ENCODE measurements at places on chromosomes 3 and 15.

GRCh38 chr3:78610462-78611125, 1157.2 kb downstream of the ROBO1 start:
- no peak overlapping the region for H3K27ac ChIP-seq
- DNase-seq, result no peak
- no peaks in the 10 kb centered on the region for H3K36me3 ChIP-seq

DNA sequence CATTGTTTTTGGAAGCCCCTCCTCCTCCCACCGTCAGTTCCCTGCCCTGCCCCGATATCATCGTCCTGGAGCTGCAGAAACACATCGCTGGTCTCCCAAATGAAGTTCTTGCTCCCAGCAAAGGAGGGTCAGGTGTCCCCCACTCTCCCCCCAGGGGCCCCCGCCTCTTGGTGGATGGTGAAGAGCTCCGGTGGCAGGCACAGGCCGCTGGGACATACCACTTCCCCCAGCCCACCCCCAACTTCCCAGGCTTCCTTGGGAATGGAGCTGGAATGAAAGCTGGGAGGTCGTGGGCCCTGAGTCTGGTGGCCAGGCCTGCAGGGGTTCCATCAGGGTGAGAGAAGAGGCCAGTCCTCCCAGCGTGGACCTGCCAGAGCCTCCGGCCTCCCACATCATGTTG, 137.7 kb downstream of the CHSY1 start:
- no peak for DNase-seq
- no peaks in the 10 kb centered on the region for H3K4me1 ChIP-seq
- no peaks in the 10 kb centered on the region for H3K27me3 ChIP-seq
- H3K4me3 ChIP-seq, result no peak overlapping the region

- peaks cover 36% of the 10 kb centered on the region for H3K36me3 ChIP-seq
- DNase-seq, result no peak
- H3K27ac ChIP-seq, result no peak overlapping the region
- no peaks in the 10 kb centered on the region for H3K4me1 ChIP-seq
These were observed 27.0 kb upstream of the CSPG5 start for GRCh38 chr3:47605652-47606051.

GRCh38 chr3:112010636-112011035, 11.9 kb downstream of the TAGLN3 start:
- no peak for DNase-seq
- H3K27me3 ChIP-seq, result no peaks in the 10 kb centered on the region
- no peak overlapping the region for H3K27ac ChIP-seq
- H3K4me3 ChIP-seq, result no peak overlapping the region
- H3K36me3 ChIP-seq, result no peaks in the 10 kb centered on the region

- H3K36me3 ChIP-seq, result no peaks in the 10 kb centered on the region
- no peak overlapping the region for H3K4me3 ChIP-seq
- H3K27me3 ChIP-seq, result no peaks in the 10 kb centered on the region
- peak; percentile 59 for DNase-seq
These were observed 59.1 kb upstream of the NEDD4 start for GRCh38 chr15:56052395-56053045.

GRCh38 chr3:82157952-82158351, 396.5 kb upstream of the GBE1 start:
- no peak overlapping the region for H3K27ac ChIP-seq
- H3K4me1 ChIP-seq, result no peaks in the 10 kb centered on the region
- DNase-seq, result no peak
- H3K4me3 ChIP-seq, result no peak overlapping the region

DNA sequence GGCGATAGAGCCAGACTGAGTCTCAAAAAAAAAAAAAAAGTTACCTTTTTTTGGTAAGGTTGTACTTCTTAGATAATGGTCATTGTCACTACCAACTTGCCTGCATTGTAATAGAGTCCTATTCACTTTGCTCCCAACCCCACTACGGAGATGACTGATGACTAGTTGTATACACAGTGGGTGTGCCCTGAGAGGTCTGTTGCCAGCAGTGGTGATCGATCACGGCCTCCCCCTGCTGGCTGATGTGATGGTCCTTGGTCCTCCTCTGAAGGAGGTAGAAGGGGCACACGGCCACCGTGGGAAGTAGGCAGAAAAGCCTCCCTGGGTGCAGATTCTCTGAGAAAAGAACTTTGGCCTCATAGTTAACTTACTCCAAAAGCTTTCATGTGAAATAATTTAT, 10.7 kb downstream of the GCNT3 start:
- no peaks in the 10 kb centered on the region for H3K36me3 ChIP-seq
- H3K27ac ChIP-seq, result no peak overlapping the region
- no peaks in the 10 kb centered on the region for H3K27me3 ChIP-seq
- H3K4me1 ChIP-seq, result no peaks in the 10 kb centered on the region
- no peak for DNase-seq

DNA sequence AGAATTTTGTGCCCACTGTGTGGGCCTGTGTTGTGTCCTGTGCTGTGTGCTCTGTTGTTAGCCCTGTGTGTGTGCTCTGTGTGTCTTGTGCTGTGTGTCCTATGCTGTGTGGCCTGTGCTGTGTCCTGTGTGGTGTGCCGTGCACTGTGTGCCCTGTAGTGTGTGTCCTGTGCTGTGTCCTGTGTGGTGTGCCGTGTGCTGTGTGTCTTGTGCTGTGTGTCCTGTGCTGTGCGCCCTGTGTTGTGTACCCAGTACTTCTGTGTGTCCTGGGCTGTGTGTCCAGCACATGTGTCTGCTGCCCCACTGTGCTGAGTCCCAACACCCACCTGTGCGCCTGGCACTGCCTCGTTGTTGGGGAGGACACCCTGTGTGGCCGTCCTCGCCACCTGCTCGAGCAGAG, 53.2 kb upstream of the CHRNA7 start:
- no peaks in the 10 kb centered on the region for H3K27me3 ChIP-seq
- H3K4me3 ChIP-seq, result no peak overlapping the region
- no peak for DNase-seq
- H3K36me3 ChIP-seq, result no peaks in the 10 kb centered on the region
- H3K4me1 ChIP-seq, result peaks cover 10% of the 10 kb centered on the region
